ENCODE measurements at places on chromosomes 2 and 18. TPM values are rescaled to one million over a fixed set of nuclear protein-coding genes. Genes with fewer than 3 reads are reported as not detected.

Gene PID1
- 88.6 TPM for total RNA-seq

Gene IHH
- not detected for total RNA-seq

Gene AQP12A
- total RNA-seq = not detected

Gene GPR155
- 15.9 TPM for total RNA-seq

Gene SPDYA
- total RNA-seq = 5.3 TPM

Gene RAPGEF4
- 22.8 TPM for total RNA-seq

GRCh38 chr2:18474700-18475099 is 85.8 kb downstream of the RDH14 start:
- DNase-seq = no peak
- no peak overlapping the region for H3K27ac ChIP-seq
- no peaks in the 10 kb centered on the region for H3K4me1 ChIP-seq

DNA sequence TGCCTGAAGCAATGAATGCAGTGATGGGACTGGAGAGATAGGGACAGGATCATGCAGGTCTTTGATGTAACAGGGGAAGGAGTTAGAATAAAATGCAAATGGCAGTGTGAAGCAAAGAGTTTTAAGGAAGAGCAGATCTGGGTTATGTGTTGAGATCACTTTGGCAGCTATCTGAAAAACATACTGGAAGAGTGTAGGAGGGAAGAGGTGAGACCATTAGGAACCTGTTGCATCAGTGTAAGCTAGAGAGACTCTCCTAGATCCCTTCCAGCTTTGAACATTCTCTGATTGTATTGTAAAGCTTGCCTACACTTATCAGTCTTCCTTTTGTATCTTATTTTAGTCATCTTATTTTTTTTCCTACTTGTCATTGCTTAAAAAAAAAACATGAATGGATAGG is 10.5 kb downstream of the ACVR2A start:
- no peaks in the 10 kb centered on the region for H3K27me3 ChIP-seq
- H3K4me1 ChIP-seq = no peaks in the 10 kb centered on the region
- H3K27ac ChIP-seq = no peak overlapping the region
- no peak for DNase-seq
- no peaks in the 10 kb centered on the region for H3K36me3 ChIP-seq

DNA sequence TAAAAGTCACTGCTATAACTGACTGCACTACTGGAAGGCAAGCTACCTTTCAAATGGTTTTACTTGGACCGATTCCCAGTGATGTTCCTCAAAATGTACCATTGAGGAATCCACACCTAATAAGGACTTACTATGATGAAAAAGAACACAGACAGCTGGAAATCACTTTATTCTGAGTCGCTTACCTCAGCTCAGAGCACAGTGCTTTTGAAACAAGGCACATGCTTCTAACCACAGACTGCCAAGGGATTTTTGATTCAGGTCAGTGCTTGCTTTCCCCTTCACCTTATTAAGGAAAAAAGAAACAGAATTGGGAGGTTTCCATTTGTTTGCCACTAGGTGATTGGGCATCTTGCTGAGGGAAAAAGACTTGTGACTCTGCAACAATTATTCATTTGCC is 707.5 kb upstream of the FSHR start:
- DNase-seq = no peak
- H3K27ac ChIP-seq = no peak overlapping the region
- no peaks in the 10 kb centered on the region for H3K4me1 ChIP-seq
- H3K4me3 ChIP-seq = no peak overlapping the region
- H3K27me3 ChIP-seq = peaks cover 2% of the 10 kb centered on the region

DNA sequence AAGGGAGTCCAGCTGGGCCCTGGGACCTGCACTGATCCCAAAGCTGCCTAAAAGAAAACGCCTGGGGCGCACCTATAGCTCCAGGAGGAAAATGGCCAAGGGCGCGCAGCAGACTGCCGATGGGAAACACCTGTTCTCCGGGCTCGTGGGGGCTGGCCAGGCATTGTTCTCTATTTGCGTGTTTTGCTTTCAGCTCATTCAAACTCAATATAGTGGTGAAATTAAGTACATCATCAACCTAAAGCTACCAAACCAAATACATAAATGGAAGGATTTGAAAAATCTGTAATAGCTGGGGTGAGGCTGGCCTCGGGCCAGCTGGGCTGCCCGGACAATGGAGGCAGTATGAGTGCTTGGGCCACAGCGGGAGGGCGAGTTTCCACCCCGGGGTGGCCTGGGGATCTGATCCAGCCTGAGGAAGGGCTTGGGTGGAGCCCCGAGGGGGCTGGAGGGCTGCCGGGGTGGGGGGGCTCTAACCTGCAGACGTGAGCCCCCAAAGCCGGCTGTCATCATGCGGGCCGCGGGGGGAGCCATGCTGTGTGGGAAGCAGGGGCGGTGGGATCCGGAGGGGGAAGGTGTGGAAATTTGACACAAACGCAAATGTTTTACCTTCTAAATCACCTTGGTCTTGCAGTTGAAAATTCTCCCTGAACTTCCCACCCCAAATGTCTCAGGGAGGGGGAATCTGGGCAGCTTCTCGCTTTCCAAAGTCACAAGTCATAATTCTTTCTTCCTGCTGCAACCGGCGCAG is 77.6 kb downstream of the ASB1 start:
- H3K27ac ChIP-seq = no peak overlapping the region
- no peak overlapping the region for H3K4me3 ChIP-seq
- H3K4me1 ChIP-seq = no peaks in the 10 kb centered on the region
- H3K36me3 ChIP-seq = no peaks in the 10 kb centered on the region

- no peak for DNase-seq
- H3K4me3 ChIP-seq = no peak overlapping the region
- H3K27me3 ChIP-seq = no peaks in the 10 kb centered on the region
- no peaks in the 10 kb centered on the region for H3K36me3 ChIP-seq
Observed at GRCh38 chr2:184685999-184686841, 87.9 kb downstream of the ZNF804A start.

GRCh38 chr2:207901401-207901800 is 123.9 kb downstream of the PLEKHM3 start:
- H3K4me3 ChIP-seq = no peak overlapping the region
- H3K27ac ChIP-seq = no peak overlapping the region
- peaks cover 2% of the 10 kb centered on the region for H3K36me3 ChIP-seq
- peaks cover 1% of the 10 kb centered on the region for H3K4me1 ChIP-seq
- no peaks in the 10 kb centered on the region for H3K27me3 ChIP-seq

DNA sequence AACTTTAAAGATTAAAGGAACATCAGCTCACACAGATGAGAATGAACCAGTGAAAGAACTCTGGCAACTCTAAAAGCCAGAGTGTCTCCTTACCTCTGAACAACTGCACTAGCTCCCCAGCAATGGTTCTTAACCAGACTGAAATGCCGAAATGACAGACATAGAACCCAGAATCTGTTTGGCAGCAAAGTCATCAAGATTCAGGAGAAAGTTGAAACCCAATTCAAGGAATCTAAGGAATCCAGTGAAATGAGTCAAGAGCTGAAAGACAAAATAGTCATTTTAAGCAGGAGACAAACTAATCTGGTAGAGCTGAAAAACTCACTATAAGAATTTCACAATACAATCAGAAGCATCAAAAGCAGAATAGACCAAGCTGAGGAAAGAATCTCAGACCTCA is 72.0 kb downstream of the STRADB start:
- no peaks in the 10 kb centered on the region for H3K27me3 ChIP-seq
- H3K36me3 ChIP-seq = no peaks in the 10 kb centered on the region
- no peaks in the 10 kb centered on the region for H3K4me1 ChIP-seq
- H3K27ac ChIP-seq = no peak overlapping the region
- H3K4me3 ChIP-seq = no peak overlapping the region

DNA sequence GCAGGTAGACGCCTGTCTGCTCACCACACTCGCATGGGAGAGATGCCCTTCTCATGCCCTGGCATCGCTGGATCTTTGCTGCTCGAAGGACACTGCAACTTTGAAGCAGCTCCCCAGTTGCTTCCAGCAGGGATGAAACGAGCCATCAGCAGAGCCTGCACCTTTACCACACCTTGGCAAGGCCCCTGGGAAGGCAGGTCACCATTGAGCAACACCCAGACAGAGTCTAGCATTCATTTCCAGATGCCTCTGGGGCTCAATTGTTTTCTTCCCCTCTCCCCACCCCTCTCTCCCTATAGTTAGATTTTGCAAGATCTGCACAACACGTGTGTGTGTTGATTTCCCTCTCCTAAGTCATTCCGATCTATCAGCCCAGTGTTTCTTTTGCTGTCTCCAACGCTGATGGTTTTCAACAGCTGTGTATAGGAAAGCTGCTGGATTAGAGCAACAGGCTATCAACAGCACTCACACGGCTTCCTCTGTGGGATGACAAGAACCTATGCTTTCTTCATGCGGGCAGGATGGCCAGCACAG is 25.6 kb upstream of the INHBB start:
- DNase-seq = peak; percentile 46
- H3K27me3 ChIP-seq = no peaks in the 10 kb centered on the region
- no peaks in the 10 kb centered on the region for H3K36me3 ChIP-seq
- H3K4me1 ChIP-seq = no peaks in the 10 kb centered on the region
- no peak overlapping the region for H3K4me3 ChIP-seq

DNA sequence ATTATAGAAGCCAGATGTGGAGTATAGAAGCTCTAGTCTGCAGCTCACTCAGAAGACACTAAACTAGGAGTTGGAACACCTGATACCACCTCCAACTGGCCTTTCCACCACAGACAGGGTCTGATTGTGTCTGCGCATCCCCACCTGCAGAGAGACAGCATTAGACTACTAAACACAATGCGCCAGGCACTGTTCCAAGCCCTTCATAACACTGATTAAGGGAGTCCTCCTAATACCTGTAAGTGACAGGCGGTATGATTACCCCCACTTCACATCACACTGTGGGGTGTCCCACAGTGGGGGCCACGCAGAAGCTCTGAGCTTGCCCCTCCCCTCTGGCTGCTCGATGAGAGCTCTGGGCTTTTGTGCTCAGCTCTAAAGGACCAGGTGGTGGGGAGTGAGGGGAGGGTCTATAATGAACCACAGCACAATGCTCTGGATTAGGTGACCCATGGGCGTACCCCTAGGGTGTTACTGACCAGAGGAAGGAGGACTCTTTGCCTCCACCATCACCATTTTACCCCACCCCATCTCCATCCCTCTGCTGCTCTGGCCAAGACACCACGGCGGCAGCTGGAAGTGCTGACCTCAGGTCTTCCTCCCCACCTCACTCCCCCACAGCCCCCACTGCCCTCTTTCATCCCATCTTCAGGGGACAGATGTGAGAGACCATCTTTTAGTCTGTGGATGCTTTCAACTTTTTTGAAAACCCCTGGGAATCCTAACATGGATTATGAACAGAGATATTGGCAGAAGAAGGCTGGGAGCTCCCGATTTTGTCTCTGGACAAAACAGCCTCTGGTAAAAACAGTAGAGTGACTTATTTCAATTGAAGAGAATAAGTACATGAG is 145.1 kb downstream of the GFPT1 start:
- peaks cover 4% of the 10 kb centered on the region for H3K4me1 ChIP-seq
- no peak overlapping the region for H3K27ac ChIP-seq
- H3K27me3 ChIP-seq = no peaks in the 10 kb centered on the region
- no peak overlapping the region for H3K4me3 ChIP-seq
- no peak for DNase-seq
- H3K36me3 ChIP-seq = peaks cover 7% of the 10 kb centered on the region

- H3K4me1 ChIP-seq = peaks cover under 1% of the 10 kb centered on the region
- H3K36me3 ChIP-seq = no peaks in the 10 kb centered on the region
- H3K4me3 ChIP-seq = no peak overlapping the region
Observed at GRCh38 chr18:21300908-21301200, 58.8 kb downstream of the GREB1L start.

- H3K4me3 ChIP-seq = no peak overlapping the region
- H3K27me3 ChIP-seq = no peaks in the 10 kb centered on the region
- H3K27ac ChIP-seq = no peak overlapping the region
- no peak for DNase-seq
- no peaks in the 10 kb centered on the region for H3K4me1 ChIP-seq
Observed at GRCh38 chr2:191715471-191715870, 37.5 kb downstream of the NABP1 start.

DNA sequence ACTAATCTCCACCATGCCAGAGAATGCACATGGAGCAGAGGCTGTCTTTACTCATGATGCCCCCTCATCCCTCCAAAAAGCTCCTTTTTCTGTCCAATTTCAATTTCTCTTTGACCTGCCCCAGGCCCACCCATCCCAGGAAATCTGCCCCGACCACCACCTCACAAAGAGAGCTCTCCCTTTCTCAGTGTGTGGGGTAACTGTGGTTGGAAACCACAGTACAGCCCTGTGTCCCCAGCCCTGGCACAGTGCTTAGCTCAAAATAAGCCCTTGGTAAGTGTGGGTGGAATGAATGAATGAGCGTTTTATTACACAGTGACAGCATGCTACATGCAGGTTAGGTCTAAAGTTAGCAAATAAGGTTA is 43.7 kb upstream of the CAB39 start:
- no peak overlapping the region for H3K27ac ChIP-seq
- H3K27me3 ChIP-seq = no peaks in the 10 kb centered on the region
- no peak for DNase-seq
